ENCODE measurements at places on chromosomes 6 and 20.
A peak's percentile ranks its signal among the peaks of the same experiment; 100 is the strongest.

DNA sequence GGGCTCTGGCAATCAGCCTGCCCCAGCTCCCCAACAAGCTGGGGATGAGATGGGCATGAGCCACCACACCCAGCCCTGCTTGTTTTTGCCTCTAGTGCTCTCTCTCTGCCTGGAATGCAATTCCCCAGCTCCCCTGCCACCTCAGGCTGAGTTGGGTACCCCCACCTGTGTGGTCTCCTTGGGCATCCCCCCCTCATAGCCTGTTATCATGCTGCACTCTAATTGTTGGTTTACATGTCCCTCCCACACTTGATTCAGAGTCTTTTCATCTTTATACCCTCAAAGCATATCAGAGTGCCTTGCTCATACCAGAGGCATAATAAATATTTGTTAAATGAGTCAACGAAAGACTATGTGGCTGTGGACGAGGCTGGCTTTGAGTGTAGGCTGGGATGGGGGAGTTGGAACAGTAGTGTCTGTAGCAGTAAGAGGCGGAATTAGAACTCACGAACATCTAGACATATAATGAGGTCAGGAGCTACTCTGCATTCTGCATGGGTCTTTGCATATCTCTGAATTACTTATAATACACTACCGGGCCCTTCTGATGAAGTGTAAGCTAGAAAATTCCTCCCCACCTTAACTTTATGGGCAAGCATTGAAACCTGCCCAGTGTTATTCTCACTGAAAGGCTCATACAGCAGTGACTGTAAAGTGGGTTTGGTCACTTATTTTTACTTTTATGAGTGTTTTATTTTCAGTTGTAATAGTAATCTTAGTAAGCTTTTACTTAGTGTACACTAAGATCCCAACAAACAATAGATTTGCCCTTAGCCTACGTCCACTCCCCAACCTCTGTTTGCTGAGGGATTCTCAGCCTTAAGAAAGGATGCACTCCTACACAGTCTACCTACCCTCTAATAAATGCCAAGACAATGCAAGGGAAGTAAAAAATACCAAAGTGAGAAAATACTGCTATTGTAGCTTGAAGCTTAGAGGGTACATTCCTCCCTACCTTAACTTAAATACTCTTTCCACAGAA, 58.7 kb downstream of the EDN1 start:
- no peak for DNase-seq

DNA sequence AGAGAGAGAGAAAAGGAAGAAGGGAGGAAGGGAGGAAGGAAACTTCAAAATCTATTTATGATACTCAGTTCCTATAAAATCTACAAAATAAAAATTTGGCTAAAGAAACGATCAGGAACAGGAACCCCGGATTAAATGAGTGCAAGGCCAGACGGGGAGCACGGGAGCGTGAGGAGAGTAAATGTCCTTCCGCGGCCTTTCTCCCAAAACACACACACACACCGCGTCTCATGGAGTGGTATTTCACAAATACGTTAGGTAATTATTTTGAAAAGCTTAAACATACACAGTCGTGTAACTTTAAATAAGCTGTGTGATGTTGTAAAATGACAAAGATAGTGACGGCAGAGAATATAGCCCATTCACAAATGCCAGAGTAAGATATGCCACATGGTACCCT, 125.7 kb upstream of the AFDN start:
- no peak for DNase-seq

GRCh38 chr6:40343318-40343876, 243.8 kb downstream of the LRFN2 start:
- DNase-seq: no peak

GRCh38 chr6:168574699-168575195, 133.8 kb downstream of the SMOC2 start:
- DNase-seq: no peak

DNA sequence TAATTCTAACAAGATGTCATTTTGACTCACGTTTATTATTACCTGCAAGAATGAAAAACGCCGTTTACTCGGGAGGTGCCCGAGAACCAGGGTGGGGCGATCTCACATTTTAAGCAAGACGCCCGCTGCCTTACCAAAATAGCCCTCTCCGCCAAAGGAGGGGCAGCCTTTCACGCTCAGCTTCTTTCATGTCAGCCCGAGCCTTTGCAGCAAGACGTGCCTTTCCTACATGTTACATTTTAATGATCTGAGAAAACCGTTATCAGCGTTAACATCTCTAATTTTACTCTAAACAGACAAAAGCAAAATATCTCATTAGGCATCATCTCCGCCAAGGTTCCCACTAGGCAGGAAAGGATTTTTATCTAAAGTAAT, 2.0 kb downstream of the BACH2 start:
- DNase-seq: no peak

DNA sequence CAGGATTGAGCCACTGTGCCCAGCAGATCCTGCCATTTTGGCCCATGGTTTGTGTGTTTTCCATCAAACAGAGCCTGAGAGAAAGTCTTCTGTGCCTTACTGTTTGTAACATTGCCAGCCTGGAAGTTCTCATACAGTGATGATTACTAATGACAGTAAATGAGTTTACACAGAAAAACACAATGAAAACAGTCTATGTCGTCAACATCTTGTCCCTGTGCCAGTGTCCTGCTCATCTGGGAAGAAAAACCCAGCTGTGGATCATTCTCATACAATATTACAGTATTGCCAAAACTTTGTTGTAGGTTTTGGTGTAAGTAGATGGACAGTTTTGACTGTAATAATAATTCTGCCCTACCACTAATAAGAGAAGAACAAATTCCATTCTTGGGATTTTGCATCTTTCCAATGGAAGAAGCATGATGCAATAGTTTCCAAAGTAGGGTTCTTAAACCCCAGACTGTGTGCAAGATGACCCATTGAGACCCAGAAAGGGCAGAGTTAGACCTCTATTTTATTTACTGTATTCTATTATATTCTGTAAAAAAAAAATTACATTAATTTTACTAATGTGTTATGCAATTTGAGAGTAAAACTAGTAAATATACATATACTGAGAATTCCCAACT, 135.0 kb upstream of the JARID2 start:
- no peak for DNase-seq

GRCh38 chr6:118350881-118351430, 197.1 kb upstream of the PLN start:
- DNase-seq: no peak

- DNase-seq: no peak
Observed at GRCh38 chr20:48024539-48024938, 239.3 kb upstream of the SULF2 start.

DNA sequence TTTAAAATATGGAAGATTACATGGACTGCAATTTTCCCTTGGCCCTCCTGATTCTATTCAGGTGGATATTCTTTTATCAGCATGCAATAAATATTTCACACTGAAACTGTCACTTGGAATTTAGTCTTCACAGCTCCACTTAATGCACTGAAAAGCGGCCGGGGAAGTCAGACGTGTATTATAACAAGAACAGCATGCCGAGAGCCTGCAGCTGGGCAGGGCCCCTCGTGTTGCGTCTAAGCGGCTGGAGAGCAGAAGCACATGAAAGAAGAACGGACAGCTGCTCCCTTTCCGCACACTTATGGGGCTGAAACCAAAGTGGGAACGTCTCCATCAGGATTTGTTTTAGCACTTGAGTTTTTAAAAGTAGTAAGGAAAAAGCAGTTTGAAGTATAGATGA, 57.2 kb downstream of the LYRM4 start:
- no peak for DNase-seq

DNA sequence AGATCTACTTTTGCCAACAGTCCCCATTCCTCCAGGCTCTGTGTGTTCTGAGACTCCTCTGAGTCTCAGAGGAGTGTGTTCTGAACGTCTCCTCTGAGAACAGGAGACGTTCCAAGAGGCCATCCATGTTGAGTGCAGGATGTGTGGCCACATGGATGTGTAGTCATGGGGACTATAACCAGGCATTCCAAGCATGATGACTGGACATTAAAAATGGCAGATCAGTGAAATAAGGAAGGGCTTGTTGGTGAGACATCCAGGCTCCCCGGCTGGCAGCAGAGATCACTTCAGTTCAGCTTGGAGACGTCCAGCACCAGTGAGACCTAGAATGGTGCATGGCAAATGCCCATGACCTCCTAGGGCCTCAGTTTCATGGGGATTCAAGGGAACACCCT, 34.3 kb upstream of the POU5F1 start:
- no peak for DNase-seq

GRCh38 chr6:7215131-7215530, 97.9 kb downstream of the SSR1 start:
- no peak for DNase-seq

DNA sequence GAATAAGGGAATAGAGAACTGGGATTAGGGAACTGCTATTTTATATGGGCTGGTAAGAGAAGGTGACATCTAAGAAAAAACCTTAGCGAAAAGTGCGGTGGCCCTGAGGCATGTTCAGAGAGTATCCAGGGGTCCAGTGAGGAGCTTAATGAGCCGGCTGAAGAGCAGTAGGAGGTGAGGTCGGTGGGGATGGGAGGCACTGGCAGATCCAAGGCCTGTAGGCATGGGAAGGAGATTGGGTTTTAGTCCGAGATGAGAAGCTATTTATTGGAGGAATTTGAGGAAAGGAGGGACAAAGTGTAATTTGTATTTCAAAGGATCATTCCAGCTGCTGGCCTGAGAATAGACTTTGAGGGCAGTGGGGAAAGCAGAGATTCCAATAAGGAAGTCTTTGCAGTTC, 123.8 kb downstream of the QKI start:
- DNase-seq: peak; percentile 48

GRCh38 chr6:162177746-162178145, 549.8 kb downstream of the PRKN start:
- no peak for DNase-seq

DNA sequence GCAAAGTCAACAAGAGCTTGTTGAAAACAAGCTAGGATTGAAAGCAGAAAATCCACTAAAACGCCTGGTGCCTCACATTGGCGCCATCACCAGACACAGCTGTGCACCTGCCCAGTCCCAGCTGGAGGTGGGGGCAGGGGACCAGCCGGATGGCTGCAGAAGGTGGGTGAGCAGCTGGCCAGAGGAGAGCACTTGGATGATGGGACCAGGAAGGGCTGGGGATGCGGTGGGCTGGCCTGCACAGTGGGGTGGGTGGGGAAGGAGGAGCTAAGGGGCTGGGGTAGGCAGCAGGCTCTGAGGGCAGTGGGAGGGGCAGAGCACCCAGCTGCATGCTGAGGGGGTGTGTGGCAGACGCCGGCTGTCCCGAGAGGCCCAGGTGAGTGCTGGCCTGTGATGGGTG, 7.1 kb downstream of the CABLES2 start:
- no peak for DNase-seq

DNA sequence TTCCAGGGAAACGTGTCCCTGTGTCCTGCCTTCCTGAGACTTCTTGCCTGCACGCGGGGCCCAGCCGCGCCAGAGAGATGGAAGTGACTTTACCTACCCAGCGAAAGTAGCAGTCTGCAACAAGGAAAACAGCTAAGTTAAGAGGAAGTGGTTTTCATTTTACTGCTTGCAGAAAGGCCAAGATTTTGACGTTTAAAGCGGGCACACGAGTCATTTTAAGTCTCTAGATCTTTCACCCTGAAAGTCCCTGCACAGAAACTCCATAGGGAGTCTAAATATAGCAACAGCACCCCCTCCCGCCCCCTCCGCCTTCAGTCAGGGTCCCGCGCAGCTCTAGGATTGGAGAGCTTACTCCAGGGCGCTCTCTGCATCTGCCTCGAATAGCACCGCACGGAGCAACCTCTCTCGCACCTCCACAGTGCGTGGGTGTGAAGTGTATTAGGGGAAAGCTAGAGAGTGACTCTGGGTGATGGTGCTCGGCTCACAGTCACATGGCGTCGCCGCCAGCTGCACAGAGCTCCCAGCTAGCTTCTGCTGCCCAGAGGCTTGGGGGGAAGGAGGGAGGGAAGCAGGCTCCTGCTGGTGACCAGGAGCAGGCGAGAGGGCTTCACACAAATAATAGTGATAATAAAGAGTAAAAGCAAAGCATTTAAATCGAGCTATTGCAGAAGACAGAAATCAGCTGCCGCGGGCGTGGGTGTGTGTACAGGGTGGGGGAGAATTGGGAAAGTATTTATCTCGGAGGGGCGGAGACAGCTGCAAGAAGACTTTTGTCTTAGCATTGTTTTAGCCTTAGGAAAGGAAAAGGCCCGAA, 1.8 kb upstream of the KCNQ5 start:
- peak; percentile 62 for DNase-seq

DNA sequence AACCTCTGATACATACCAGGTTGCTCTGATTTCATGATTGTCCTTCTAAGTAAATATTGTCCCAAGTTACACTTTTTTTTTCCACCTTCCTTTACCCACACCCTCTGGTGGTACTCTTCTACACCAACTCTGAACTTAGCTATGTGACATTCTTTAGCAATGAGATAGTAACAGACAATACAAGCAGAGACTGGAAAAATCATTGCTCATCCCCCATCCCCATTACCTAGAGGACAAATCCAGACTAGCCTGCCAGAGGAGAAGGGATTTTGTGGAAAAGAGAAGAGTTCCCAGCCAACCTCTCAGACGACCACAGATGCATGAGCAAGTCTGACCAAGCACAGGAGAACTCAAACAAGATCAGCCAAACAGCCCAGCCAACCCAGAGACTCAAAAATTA, 32.8 kb upstream of the TFAP2B start:
- no peak for DNase-seq

DNA sequence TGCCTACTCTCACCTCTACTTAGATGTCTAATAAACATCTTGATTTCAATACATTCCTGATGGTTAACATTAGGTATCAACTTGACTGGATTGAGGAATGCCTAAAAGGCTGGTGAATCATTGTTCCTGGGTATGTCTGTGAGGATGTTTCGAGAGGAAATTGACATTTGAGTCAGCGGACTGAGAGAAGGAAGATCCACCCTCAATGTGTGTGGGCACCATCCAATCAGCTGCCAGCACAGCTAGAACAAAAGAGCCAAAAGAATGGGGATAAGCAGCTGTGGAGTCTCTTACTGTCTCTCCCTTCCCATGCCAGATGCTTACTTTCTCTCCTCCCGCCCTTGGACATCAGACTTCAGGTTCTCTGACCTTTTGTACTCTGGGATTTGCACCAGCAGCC, 128.6 kb upstream of the HS3ST5 start:
- no peak for DNase-seq

DNA sequence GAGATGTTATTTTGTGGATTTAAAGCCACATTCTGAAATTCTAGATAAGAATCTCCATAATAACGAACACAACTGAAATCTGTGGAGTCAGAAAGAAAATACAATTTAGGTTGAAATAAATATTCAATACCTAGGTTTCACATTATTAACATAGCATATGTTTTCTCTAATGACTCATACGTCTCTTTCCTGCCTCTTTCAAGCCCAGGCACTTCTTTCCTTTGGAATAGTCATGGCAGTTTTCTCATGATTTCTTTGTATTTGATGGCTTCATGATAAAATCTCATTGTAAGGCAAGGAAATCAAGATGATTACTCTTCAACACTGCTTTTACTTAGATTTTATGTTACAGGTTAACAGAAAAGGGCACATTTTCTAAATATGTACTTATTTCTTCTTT, 803.7 kb downstream of the PHF3 start:
- DNase-seq: no peak

GRCh38 chr6:79607000-79607399, 24.1 kb upstream of the SH3BGRL2 start:
- DNase-seq: no peak
